Forelimb muscle (tissue), 1 donor: ENCODE measurements at places on chromosomes 13 and 19. TPM values are rescaled to one million over a fixed set of nuclear protein-coding genes. Genes with fewer than 3 reads are reported as not detected.

DNA sequence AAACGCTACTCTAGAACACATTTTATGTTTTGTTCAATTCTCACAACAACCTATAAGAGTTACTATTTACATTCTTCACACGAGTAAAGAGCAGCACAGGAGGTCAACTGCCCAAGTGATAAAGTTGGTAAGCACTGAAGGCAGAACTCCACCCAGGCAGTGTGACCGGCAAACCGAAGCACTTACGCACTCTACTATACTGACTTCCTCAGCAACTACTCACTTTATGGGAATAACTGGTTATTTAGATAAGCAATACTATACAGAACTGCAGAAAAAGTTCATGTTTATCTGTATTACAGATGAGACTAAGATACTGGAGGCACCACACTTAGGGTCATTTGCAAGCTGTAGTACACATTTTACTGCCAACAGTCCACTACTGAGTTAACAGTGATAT, 28.8 kb downstream of the FOXO1 start:
- DNase-seq, result no peak

DNA sequence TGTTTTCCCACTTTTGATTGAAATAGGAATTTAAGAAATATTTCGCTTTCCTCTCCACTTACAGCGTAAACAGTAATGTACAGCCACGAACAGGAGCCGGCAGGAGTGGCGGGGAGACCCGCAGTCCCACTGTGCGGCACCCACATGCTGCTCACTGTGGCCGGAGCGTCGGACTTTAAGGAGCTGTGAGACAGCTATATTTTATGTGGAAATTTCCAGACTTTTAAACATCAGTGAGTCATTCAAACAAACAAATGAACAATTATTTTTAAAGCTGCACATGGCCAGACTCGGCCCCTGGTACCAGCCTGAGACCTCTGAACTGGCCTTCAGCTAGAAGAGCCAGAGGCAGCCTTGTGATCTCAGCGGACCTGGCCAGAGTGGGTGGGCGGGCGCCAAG, 52.5 kb downstream of the CRYL1 start:
- DNase-seq, result no peak

DNA sequence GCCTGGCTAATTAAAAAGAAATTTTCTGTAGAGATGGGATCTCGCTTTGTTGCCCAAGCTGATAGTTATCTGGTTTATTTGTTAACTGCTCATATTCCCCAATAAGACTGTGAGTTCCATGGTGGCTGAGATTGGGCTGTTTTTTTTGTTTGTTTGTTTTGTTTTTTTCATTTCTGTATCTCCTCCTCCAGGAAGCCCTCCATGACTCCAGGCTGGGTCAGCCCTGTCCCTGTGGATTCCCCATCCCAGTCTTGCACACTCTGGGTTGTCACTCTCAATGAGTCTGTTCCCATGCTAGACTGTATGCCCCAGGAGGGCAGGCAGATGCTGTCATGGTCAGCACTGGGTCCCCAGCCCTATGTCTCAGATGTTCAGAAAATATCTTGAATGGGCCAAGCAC, 2.9 kb downstream of the EML2 start:
- DNase-seq, result no peak

DNA sequence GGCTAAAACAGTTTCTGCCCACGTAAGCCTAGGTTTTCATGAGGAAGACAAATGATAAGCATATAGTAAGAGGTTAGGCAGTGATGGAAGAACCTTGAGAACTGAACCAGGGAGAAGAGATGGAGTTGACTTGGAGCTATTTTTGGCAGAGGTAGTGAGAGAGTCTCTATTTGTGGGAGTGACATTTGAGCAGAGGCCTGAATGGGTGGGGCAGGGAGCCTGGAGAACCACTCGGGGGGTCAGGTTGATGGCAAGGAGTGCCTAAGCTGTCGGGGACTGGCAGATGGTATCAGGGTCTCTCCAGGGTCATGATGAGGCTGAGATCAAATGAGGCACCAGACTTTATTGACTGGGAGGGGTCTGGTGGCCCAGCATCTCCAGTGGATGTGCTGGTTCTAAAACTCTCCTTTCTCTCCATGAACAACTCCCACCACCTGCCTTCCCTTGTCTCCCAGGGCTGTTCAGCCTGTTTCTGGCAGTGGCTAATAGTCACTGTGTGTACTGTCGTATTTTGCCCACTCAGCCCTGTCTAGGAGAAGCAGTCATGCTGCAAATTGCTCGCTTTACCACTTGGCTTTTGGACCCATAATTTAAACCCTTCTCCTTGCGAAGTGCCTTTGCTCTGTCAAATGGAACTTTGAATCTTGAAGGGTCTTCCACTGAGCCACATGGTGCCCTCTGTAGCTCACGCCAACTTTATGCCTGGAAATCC, 3.6 kb downstream of the MAU2 start:
- DNase-seq, result no peak

DNA sequence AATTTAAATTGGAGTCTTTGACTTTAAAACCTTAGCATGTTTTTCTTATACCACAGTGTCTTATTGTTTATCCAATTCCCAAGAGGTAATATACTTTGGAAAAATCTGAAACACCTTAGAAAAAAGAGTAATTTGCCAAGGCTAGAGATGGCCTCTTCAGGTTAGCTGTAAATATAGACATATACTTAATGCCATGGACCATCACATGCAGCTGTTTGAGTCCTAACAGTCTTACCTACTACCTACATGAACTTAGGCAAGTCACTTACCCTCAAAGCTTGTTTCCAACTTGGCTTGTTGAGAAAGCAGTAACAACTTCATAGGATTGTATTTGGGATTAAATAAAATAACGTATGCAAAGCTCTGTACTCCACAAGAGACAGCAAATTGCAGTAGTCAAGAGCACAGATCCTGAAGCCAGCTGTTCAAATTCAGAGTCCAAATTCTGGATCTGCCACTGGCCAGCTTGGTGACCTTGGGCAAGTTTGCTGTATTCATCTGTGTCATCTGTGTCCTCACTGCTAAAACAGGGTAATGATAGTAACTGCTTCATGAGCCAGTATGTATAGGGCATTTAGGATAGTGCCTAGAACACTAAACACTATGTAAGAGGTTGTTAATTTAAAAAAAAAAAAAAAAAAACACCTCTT, 13.2 kb upstream of the SPART start:
- DNase-seq, result no peak

- no peak for DNase-seq
Measured at GRCh38 chr13:84870190-84870589, 929.0 kb downstream of the SLITRK6 start.

GRCh38 chr19:33407716-33408115, 34.2 kb downstream of the CEBPG start:
- no peak for DNase-seq

- DNase-seq, result no peak
Measured at GRCh38 chr19:19719798-19720197, 13.1 kb downstream of the ZNF14 start.

- no peak for DNase-seq
Measured at GRCh38 chr13:42991898-42992763, at the start of gene EPSTI1. Gene EPSTI1, minus strand, starts transcription at chr13:42992241. Its CDS starts 76 bp downstream, at chr13:42992165.

DNA sequence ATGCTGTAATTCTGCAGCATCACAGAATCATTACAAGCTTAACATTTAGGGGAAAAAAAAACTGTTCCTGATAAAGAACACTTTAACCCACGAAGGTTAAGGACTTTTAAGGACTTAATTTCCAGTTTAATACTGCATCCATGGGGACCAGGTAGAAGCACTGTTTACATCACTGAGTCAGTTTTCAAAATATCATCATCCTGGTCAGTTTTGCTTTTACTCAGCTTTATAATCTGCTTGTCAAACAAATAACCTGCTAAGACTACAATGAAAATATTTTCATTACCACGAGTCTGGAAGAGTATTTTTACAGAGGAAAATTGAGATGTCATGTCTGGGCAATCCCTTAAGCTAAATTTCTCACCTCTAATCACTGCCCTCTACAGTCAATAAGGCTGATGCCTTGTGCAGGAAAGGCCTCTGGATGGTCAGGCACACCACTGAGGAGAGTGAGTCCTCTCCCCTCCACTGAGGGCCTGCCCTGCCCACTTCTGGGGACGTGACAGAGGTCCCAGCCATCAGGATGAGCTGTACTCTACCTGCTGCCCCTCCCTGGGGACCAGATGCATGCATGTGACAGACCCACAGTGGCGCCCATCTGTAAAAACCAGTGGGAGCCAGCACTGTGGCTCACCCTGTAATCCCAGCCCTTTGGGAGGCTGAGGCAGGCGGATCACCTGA, 31.0 kb downstream of the FOXO1 start:
- DNase-seq, result no peak

DNA sequence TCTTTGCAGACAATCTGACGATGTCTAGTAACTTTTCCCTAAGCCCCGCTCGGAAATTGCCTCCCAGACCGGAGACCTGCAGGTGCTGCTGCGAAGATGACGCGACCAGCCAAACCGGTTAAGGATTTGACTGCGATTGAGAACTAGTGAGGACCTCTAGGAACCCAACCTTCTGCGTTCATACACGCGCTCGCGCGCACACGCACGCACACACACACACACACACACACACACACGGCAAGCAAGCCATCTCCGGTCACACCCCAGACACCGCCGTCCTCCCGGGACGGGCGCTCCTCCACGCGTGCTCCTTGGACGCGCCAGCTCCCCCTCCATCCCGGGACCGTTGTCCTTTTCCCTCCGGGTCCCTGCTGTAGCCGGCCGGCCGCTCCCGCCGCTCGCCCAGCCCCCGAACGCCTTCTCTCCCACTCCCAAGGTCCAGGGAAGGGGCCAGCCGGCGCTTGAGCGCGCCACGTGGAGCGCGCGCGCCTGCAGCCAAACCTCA, 1.2 kb downstream of the TBC1D4 start:
- no peak for DNase-seq

Gene SMIM17
- 1.7 TPM for polyA plus RNA-seq

DNA sequence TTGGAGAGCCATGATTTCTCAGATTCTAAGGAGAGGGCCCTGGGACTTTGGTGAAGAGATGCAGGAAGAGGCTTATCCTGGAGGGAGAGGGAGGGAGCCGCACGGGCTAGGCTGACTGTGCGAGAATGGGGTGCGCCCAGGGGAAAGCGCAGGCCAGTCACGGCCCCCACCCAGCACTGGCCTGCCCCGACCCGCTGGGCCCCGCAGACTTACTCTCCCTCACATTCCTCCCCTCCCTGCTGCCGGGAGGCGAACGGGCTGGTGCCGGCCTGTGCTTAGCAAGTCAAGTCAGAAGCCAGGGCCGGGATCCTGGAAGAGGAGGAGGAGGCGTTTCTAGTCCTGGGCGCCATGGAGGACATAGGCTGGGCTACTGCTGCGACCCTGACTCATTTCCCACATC, 120.0 kb downstream of the CRYL1 start:
- no peak for DNase-seq

GRCh38 chr19:3102239-3103140, 8.3 kb downstream of the GNA11 start:
- no peak for DNase-seq

DNA sequence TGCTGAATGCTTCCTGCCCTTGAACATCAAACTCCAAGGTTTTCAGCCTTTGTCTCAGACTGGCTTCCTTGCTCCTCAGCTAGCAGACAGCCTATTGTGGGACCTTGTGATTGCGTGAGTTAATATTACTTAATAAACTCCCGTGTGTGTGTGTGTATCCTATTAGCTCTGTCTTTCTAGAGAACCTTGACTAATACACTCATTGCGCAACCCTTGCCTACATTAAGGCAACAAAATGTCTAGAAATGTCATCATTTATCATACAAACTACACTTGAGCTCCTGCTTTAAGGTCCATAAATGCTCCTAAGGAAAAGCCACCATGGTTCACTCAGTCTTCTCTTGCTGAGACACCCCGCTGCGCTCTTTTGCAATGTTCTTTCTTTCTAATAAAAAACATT, 2861.0 kb downstream of the PCDH9 start:
- DNase-seq, result no peak

DNA sequence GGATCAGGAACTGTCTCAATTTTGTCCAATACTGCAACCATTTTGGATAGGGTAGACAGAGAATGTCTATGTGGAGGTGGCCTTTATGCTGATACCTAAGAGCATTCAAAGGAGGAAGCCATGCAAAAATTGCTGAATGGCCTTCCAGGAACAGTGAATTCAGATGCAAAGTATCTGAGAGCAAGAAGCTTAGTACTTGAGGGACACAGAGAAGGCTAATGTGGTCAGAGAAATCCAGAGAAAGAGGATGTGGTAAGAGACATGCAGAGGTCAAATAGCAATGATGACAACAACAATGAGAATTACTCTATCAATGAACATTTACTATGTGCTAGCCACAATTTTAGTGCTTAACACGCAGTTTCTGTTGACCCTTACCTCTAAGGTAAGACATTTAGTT, 785.6 kb upstream of the KLHL1 start:
- no peak for DNase-seq

GRCh38 chr13:98108341-98108740, 34.6 kb upstream of the FARP1 start:
- no peak for DNase-seq

- DNase-seq, result no peak
Measured at GRCh38 chr13:67971291-67971690, 741.2 kb upstream of the PCDH9 start.

Gene F10
- 16.9 TPM for polyA plus RNA-seq

DNA sequence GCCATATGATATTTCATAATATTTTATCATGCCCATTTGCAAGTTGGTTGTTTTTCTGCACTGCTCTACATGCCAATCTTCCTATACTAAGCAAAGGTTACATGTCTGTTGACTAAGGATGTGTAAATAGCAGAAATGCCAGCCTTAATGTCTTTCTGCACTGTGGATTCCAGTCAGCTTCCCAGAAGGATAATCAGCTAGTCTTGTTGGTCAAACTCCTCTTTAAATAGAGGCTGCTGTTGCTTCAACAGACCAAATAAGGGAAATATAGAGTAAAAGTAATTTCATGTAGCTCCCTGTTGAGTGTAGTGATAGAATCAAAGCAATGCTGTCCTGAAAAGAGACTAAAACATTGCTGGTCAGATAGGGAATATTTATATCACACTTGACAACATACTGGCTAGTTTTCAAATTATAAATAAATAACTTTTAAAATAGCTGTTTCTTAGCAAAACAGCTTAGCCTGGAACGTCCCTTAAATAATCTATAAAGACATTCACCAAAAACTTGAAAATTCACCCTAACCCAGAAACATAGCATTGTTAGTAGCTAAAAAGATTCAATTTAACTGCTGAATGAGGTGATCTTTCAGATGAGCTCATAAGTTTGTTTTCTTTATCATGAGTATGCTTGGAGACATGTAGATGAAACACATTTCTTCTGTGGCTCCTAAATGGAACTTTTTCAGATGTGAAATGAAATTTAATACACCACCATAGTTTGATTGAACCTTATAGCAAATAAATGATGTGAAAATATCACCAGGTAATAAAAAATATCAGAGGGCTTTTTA, 56.6 kb downstream of the FRY start:
- no peak for DNase-seq

DNA sequence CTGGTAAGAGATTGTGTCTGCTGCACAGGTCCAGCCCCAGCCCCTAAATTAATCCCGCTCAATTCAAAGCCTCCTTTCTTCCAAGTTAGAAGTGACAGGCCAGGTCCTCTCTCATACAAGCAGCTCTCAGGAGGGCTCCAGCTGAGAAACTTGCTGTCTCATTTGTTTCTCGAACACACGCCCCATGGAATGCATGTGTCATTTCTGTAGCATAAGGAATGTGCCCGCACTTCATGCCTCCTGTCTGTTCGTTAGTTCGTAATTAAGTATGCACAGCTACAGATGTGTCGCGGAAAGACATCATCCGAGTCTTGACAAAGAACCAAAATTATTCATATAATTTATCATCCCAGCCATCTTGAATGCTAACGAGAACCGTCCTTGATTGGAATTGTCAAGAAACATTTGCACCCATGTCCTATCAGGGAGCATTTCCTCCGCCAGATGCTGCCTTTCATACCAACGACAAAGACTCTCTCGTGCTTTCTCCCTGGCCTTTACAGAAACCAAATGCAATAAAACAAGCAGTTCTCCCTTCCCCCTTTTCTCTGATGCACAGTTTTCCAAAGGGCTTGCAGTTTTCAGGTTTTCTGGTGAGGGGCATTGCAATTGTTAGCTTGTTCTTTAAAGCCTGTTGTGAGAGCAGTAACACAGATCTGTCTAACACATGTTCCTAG, 133.5 kb downstream of the UQCRFS1 start:
- no peak for DNase-seq
